ENCODE measurements at places on chromosomes 2 and 18.

GRCh38 chr2:61575447-61575859, 37.3 kb upstream of the XPO1 start:
- no peak for DNase-seq

DNA sequence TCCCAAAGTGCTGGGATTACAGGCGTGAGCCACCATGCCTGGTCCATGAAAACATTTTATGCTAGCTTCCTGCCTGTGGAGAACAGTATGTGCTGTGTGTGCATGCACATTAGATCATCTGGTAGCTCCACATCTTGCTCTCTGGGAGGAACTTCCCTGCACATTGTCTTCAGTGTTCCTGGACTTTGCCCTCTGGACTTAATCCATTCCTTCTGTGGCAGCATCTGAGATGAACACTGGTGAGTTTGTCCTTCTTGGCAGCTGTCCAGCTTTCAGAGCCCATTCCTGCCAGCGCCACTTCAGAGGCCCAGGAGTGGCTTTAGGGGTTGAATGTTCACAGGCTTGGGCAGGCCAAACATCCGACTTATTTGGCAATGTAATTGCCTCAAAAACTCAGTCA, 65.2 kb downstream of the POU3F3 start:
- DNase-seq: no peak

GRCh38 chr18:12765126-12765525, 62.3 kb downstream of the PSMG2 start:
- no peak for DNase-seq

- DNase-seq: no peak
Observed at GRCh38 chr2:31440764-31441163, 26.2 kb upstream of the XDH start.

GRCh38 chr2:20624156-20624883, 26.6 kb downstream of the HS1BP3 start:
- DNase-seq: no peak

GRCh38 chr2:25381502-25381901, 39.8 kb upstream of the DNMT3A start:
- no peak for DNase-seq

GRCh38 chr2:121810959-121811853, 55.8 kb downstream of the TSN start:
- no peak for DNase-seq

GRCh38 chr2:231110551-231110950, 14.3 kb downstream of the HTR2B start:
- no peak for DNase-seq

- no peak for DNase-seq
Observed at GRCh38 chr2:46913471-46914381, 1.9 kb downstream of the MCFD2 start.

DNA sequence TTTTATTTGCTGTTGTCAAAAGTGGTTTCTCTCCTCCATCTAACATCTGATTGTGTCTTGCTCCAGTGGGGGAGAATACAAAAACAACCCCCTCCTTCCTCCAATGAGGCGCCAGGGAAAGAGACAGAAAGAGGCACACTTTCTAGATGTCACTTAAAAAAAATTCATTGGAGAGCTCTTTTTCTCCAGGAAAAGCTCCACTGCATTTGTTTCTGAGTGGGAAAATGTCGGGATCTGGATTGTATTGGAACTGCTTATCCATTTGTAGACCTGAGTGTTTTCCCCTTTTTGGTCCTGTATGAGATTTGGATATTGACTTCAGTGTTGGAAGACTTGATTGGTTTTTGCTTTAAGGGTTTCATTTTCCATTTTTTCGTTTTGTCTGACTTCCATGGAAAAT, 995 bp downstream of the MBD5 start:
- DNase-seq: no peak

DNA sequence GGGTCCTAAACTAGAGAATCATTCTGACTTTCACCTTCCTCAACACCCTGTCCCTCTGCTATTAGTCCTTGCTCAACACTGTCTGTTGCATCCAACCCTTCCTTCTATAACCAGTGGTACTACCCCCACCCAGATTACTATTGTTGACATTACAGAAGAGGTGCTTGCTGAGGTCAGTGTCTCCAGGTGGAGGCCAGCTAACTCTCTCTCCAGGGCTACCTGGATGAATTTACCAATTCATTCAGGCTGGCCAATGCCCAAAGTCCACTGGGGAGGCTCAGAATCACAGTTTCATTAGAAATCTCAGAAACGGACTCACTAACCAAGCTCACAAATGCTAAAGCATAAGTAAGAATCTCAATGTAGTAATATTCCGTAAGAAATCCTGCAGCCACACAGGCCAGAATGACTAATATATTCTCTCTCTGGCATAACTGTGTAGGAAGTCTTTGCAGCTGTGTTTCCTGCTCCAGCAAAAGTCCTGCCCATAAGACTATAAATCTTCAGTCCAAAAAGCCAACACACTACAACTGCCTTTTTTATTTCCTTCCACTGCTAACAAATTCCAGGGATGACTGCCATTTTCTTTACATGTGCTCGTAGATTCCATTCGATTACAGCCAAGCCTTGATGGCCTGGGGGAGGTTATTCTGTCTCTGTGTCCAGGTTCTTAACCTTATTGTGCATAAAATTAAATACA, 10.0 kb upstream of the TTR start:
- DNase-seq: no peak

GRCh38 chr2:236988690-236989624, 96.7 kb upstream of the COPS8 start:
- DNase-seq: no peak

DNA sequence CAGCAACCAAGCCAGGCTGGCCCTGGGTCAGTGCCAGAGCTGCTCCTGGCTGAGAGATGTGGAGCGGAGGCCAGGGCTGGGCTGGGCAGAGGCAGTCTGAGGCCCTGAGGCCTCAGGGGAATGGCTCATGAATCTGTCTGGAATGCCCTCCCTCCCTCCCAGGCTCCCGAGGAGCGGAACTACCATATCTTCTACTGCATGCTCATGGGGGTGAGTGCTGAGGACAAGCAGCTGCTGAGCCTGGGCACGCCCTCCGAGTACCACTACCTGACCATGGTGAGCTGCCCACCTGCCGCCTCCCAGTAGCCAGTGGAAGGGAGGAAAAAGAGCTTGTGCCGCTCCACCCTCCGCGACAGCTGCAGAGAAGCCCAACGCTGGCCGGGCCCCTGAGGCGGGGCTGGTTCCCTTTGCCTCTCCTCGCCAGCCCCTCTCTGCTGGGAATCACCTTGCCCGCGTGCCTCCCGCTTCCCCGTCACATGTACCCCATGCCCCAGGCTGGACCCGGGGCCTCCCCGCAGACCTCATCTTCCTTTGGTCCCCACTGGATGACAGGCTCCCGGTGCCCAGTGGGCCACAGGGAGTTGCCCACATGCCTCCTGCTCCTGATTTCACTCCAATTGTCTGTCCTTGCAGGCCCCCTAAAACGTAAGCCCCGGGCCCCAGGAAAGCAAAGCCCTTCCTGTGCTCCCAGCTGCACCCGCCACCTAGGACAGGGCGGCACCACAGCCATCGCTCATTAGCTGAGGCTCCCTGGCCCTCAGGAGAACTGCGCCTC, 41.1 kb downstream of the MYO7B start:
- no peak for DNase-seq

DNA sequence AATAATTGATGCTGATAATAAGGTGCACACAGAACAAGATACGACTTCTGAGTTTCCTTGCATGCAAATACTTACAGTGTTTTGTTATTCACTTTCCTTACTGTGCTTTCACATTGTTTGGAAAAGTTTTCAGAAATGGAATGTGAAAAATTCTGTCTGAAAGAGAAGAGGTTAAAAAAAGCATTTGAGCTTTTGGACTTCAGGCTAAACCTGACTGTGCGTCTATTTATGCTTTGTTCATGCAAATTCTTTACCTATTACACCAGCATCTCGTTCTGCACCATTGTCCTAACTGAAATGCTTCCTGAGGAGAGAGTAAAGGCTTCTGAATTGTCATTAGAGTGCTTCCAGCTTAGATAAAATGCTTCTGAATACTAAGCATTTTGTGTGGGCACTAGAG, 61.4 kb downstream of the LHCGR start:
- DNase-seq: no peak

DNA sequence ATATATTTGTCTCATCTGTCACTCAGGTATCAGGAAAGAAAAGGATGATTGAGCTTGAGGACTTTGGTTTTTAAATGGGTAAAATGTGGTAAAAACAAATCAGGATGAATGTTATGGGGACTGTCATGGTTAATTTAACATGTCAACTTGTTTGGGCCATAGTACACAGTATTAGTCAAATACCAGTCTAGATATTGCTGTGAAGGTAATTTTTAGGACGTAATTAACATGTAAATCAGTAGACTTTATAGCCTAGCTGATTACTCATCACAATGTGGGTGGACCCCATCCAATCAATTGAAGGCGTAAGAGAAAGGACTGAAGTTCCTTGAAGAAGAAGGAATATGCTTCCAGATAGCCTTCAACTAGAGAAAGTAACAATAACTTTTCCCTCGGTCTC, 275.7 kb upstream of the ZNF804A start:
- DNase-seq: no peak

DNA sequence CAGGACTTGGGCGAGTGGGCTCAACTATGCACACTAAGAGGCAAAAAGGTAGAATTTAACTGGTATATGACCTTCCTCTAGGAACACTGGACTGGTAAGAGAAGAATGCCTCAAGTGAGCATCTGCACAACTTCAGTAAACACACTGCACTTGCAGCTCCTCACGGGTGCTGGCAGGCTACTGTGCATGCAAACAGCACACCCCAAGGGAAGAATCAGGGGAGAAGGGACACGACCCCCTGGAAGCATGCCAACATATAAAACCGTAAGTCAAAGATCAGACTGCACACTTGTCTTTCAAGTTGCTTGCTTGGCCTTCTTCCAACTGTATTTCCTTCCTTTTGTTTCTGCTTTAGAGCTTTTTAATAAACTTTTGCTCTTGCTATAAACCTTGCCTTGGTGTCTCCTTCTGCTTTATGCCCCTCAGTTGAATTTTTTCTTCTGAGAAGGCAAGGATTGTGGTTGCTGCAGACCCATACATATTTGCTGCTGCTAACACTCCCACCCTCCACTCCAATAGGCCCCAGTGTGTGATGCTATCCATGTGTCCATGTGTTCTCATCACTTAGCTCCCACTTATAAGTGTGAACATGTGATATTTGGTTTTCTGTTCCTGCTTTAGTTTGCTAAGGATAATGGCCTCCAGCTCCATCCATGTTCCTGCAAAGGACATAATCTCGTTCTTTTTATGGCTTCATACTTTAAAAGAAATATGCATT, 263.7 kb upstream of the SPOPL start:
- DNase-seq: no peak

GRCh38 chr2:240931319-240931949, 25.3 kb downstream of the CROCC2 start:
- DNase-seq: no peak

DNA sequence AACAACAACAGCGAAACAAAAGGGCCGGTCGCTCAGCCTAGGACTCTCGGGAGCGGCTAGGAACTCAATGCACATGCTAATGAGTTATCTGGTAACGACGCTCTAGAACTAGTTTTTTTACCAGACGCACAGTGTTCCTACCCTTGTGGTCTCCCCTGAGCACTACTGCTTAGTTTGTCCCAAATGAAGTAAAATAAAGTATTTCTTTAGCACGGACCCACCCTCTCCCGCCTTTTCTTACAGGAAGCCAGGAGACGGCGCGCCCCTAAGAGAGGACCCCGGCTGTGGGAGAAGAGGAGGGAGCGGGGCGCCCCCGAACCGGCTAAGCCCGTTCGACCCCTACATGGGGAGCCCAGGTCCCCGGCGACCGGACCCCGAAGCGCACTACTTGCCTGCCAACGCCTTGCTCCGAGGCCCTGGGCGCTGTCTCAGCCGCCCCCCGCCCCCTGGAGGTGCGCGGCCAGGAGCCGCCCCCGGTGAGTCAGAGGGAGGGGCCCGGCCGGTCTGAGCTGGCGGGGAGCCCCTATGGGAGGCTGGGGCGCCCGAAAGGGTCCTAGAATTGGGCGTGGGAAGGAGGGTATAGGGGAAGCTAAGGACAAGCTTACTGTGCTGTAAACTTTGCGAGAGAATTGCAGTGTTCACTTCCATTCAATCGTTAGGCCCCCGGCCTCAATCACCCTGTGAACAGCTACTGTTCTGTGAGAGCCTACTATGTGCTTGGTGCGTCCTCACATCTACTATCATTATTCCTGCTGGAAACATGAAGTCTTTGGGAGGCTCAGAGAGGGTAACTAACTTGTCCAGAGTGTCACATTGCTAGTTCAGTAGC, 3.6 kb upstream of the CAPG start:
- no peak for DNase-seq

- DNase-seq: no peak
Observed at GRCh38 chr18:48950536-48951447, at the start of gene SMAD7. TSS of gene SMAD7 (minus strand) at chr18:48950965. CDS start at chr18:48950424, 541 bp downstream.

DNA sequence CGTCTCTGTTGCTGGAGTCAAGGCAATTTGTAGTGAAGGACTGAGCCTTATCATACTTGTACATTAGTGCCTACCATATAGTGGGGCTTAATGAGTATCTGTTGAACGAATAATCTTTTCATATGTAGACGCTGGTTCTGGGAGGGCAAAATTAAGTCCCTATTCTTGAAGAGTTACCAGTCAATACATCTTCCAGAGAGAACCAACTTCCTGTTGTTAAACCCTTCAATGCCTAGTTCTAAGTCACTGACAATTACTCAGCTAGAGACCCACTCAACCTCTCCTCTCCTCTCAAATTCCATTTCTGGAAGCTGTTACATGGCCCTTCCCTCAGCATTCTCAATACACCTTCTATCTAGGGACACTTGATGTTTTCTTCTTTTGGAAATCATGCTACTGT, 1.1 kb upstream of the MOB4 start:
- no peak for DNase-seq

DNA sequence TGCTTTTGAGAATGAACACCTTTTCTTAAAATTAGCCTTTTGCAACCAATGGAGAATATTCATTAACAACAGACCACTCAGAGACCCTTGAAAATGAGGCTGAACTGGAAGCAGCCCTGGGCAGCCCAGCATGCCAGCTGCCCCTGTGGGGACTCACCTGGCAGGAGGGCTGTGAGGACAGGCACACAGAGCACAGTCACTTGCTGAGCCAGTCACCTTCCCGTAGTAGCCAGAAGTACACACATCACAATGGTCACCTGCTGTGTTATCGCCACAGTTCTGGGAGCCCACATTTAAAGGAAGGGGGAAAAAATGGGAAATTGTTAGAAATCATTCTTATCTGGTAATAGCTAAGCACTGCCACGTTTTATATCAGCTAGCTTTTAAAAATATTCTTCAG, 115.5 kb downstream of the LAMA1 start:
- no peak for DNase-seq

GRCh38 chr2:135776367-135776766, 34.7 kb downstream of the UBXN4 start:
- DNase-seq: no peak

DNA sequence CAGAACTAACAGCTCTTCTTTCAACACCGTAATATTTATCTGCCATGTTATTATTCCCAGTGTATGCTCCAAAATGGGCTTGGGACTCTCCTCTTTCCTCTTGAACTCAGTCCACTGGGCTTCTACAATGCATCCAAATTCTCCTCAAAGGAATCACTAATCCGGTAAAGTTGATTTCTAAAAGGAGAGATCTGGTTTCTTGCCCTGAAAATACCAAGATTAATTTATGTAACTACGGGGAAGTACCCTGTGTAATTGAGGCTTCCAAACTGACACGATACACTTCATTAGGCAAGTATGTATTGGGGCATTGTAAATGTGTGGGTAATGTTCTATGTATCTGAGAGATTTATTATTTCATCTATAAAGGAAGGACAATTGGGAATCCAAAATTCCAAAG, 5.7 kb downstream of the NCKAP5 start:
- DNase-seq: no peak

- no peak for DNase-seq
Observed at GRCh38 chr18:79785831-79786230, 11.9 kb upstream of the KCNG2 start.

GRCh38 chr2:147082850-147083522, 761.8 kb upstream of the ACVR2A start:
- DNase-seq: no peak

- DNase-seq: no peak
Observed at GRCh38 chr18:10526561-10526949, 728 bp downstream of the NAPG start.

All from cortex of kidney (tissue), 1 donor.